ENCODE measurements at places on chromosomes 16 and 17.
A peak's percentile ranks its signal among the peaks of the same experiment; 100 is the strongest.

DNA sequence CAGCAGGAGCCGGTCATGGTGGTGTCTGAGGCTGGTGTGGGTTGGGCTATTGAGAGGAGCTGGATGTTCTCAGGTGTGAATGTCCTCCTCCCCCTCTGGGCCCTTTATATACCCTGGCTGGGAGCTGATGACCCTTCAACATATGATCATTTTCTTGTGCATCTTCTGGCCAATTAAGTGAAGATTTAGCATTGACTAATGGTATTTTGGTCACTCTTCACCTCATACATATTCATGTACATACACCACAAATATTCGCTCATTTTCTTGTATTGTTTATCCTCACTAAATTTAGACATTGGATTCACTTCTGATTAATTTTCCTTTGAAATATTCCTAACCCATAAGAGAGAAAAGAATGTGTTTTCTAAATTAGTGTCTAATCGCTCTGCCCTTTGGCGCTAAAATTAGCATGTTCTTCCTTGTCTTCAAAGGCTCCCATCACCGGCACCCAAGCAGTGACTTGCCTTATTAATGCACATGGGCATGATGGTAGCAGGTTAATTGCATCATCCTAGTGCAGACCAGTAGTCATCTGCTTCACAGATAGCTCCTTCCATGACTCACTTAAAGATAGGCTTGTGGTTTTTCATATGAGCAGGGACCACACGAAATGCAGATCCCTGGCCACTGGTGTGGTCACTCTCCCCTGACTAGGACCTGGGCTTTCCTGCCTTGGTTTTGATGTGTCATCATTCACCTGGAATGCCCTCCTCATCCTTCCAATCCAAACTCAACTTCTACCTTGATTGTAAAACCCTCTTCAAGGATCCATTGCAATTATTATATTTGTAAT, at the start of gene KRTAP2-4:
Gene KRTAP2-4, minus strand, starts transcription at position 51 of the 796 bp plus-strand sequence. Its CDS starts 34 bp downstream, at position 17.
- DNase-seq, result no peak

DNA sequence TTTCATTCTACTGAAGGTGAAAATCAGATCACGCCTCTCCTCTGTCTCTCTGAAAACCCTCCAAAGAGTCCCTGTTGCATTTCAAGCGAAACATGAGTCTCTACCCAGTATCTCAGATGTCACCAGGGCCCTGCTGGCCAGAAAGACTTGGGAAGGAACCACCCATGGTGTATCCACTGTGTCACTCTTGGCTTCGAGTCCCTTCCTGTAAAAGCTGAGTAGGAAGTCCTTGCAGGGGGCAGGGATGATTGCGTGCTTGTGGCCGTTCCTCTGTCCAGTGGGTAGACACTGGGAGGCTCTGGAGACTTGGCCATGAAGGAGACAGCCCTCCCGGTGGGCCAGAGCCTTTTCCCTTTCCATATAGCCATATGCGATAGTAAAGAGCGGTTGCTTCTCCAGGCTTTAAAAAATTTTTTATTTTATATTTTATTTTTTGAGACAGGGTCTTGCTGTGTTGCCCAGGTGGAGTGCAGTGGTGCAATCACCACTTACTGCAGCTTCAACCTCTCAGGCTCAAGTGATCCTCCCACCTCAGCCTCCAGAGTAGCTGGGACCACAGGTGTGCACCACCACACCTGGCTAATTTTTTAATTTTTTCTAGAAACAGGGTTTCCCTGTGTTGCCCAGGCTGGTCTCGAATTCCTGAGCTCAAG, 19.0 kb upstream of the RMI2 start:
- DNase-seq, result no peak

- DNase-seq, result no peak
Observed at GRCh38 chr17:30927756-30928155, 6.0 kb downstream of the ADAP2 start.

- DNase-seq, result peak; percentile 46
Observed at GRCh38 chr16:21156767-21157467, 1.6 kb upstream of the LDAF1 start.

GRCh38 chr16:89711601-89712273, 9.0 kb downstream of the VPS9D1 start:
- peak; percentile 84 for DNase-seq

DNA sequence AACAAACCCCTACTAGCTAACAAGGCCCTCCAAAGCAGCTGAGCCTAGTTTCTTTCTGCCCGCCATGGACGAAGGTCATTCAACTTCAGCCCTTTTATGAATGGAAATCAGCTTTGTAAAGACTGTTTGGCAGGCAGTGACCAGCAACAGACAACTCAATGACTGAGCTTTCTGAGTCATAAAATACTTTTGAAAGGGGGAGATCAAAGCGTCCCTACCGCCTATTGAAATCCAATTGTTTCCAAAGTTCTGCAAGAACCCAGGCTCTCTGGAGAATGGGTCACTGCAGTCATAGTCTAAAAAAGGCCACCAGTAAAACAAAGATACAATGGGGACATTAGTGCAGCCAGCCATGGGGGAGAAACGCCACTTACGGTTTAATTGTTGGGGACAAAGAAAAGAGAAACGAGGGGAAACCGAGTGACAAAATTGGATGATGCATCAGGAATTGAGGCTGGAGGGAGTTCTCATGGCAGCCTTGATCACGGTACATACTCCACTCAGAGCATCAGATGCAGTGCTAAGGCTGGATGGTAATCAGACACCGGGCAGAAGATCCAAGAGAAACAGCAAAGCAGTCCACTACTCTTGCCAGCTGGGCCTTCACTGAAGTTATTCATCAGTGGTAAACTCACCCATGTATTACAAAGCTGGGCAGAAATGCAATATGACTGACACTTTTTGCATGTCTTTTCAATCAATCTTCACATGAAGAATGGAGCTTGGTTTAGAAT, 9.8 kb downstream of the ADAMTS18 start:
- no peak for DNase-seq

- no peak for DNase-seq
Observed at GRCh38 chr16:8230497-8230896, 359.8 kb downstream of the TMEM114 start.

DNA sequence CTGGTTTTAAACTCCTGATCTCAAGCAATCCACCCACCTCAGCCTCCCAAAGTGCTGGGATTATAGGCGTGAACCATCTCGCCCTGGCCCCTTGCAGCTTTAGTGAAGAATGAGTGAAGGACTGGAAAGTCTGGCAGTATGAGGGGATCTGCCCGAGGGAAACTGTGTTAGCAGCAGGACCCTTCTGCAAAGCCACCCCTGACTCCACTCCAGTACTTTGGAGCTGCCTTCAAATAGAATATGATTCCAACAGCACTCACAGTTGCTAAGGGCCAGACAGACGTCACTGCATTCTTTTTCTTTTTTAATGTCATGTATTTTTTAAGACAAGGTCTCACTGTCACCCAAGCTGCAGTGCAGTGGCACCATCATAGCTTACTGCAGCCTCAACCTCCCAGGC, 52.3 kb downstream of the KPNA2 start:
- DNase-seq, result no peak

DNA sequence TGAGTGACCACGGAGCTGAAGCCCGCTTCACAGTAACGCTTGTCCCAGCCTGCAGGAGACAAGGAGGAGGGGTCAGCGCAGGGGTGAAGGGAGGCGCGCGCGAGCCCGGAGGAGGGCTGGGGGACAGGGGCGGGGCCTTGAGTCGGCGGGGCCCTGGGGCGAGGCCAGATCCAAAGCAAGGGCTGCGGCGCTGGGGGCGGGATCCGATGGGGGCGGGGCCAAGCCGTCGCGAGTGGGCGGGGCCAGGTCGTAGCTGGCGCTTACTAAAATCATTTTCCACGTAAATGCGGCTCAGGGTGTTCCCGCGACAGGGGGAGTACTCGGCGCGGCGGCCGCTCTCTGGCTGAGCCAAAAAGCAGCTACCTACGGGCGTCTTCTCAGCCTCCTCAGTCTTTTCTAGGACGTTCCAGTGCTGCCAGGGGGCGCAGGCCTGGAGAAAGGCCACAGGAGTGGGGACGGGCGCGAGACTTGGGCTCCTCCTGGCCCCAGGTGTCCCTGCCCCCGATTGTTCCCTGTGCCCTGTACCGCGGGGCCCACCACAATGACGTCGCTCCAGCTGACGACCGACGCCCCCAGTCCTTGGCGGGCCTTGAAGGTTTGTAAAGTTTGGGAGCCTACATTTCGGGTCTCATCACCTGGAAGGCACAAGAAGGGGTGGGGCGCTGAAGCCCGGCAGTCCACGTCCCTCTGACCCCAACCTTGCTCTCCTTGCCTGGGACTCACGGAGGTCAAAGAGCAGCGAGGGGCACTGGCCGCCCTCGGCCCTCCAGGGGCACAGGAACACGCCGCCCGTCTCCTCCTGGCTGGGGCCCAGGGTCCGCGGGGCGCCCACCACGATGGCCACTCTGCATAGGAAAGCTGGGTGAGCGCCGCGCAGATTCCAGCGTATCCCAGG, 3.9 kb downstream of the ITGA2B start:
- DNase-seq, result peak; percentile 90

GRCh38 chr17:34178092-34178491, 77.0 kb upstream of the CCL2 start:
- no peak for DNase-seq

DNA sequence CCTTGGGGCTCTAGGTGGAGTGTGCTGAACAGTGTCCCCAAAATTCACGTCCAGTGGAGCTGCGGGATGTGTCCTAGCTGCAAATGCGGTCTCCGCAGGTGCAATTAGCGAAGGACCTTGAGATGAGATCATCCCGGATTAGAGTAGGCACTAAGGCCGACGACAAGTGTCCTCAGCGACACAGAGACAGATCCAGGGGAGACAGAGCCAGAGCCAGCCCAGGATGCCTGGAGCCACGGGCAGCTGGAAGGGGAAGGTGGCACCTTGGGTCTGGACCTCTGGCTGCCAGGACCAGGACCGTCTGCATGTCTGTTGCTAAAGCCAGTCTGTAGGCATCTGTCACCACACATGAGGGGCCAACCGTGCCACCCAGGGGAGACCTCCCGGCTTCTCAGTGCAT, 24.5 kb downstream of the SLC7A5 start:
- DNase-seq, result no peak

- no peak for DNase-seq
Observed at GRCh38 chr16:71807905-71808592, 585 bp downstream of the AP1G1 start.

DNA sequence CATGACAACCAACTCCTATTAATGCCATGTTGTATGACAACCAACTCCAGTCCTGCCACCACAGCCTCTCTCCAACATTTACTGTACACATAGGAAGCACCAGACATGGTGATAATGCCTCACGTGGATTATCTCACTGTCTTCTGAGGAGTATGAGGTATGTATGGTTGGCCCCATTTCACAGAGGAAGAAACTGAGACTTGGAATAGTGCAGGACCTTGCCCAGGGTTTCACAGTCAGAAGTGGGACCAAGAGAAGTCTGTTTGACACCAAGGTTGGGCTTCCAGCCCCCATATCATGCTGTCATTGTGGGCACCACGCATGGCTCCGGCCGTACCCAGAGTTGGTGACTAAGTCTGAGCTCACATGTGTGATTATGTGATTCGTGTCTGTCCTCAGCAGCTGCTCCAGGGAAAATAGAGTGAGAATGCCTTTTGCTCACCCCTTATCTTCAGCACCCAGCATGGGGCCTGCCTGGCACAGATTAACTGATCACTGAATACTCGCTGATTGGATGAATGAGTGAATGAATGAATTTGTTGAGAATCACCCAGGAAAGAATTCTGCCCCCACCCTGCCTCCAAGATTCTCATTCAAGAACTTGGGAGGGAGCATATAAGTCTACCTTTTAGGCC, 204.1 kb upstream of the NLRP1 start:
- no peak for DNase-seq

DNA sequence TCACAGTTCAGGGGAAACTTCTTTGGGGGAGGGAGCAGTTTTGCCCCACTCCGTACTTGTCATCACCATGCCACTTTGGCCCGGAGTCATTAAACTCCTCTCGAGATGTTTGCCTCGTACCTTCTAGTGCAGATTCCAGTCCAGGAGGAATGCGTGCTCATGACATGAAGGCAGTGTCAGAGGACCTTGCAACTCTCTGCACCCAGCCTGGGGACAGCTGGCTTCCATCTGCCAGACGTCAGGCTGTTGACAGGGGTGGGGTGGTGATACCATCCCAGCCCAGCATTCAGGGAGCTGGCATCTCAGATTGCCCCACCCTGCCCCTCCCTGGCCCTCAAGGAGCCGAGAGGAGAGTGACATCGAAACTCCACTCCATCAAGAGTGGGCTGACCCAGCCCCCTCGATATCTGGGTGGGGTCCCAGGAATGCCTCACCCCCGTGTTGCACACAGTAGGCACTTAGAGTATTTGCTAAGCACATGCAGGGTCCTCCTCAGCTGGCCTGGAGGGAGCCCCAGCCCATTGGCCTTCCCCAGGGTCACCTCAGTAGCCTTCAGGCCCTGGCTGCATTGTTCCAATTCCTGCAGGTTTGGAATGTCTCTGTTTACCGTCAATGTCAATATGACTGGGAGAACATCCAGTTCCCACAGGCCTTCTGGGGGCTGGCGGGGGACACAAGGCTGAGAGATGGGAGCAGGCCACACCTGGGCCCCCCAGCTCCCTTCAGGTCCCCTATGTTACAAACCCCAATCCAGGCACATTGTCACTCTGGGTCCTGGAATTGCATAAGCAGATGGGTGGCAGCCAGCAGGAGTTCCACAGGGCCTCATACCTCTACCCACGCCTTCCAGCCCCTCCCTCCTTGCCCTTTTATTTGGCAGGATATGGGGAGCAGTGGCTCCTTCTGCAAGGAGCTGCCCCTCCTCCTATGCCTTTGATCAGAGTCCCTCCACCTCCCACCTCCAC, 21.3 kb upstream of the EMP2 start:
- DNase-seq, result peak; percentile 79

DNA sequence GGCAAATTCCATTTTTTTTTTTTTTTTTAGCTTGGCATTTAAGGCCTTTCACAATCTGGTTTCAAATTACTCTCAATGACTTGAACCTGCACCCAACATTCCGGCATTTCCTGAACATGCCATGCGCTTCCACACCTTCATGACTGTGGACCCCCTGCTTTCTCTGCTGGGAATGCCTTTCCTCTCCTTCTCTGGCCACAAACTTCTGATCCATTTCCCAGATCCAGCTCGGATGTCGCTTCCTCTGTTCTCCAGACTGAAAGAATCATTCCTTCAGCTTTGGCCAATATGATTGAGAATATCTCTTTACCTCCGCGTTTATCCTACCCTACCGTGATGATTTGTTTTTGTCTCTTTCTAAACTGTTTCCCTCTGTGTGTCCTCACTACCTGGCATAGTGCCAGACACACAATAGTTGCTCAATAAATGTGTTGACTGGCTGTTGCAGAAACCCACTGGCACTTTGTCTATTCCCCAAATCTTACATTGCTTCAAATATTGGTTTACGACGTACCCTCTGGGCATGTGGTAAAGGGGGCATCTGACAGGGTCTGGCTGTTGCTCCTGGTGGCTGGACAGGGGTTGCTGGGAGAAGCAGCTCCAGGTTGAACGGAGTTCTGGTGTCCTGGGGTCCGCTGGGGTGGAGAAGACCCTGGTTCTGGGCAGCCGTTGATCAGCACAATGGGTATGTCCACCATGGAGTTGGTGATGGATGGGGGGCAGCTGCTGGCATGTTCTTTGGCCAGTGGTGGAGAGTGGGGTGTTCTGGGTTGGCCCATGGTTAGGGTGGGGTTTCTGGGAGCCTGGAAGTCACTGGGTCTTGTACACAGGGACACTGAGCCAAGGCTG, 14.7 kb downstream of the TNS4 start:
- DNase-seq, result no peak

GRCh38 chr17:44928950-44929720, 13.8 kb upstream of the GFAP start:
- no peak for DNase-seq

Measured in left lung (tissue), 14 donors.